ENCODE measurements at places on chromosomes 1 and 21.

GRCh38 chr1:228749765-228750164, 14.5 kb downstream of the RHOU start:
- no peak for DNase-seq

GRCh38 chr1:200198236-200198635, 170.7 kb downstream of the NR5A2 start:
- DNase-seq: no peak

- DNase-seq: no peak
Observed at GRCh38 chr1:72075425-72075824, 206.9 kb downstream of the NEGR1 start.

- no peak for DNase-seq
Observed at GRCh38 chr1:83543222-83543973, 455.5 kb downstream of the TTLL7 start.

DNA sequence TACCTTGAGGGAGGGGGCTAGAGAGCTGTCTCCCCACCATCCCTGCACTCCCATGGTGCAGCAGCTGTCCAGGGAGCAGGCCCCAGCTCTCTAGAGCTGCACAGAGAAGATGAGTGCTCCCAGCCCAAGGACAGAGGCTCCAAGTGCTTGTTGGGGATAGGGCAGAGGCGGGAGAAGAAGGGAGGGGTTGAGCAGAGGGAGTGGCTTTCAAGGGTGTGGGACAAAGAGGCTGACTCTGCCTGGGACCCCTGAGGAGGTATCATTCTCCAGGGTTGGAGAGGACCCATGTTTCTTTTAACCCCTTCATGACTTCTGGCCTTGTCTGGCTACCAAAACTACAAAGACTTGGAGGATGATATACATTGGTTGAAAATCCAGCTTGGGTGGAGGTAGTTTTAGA, 14.6 kb downstream of the FOXD2 start:
- no peak for DNase-seq

- DNase-seq: peak; percentile 41
Observed at GRCh38 chr1:162873671-162874666, 13.0 kb upstream of the CCDC190 start.

DNA sequence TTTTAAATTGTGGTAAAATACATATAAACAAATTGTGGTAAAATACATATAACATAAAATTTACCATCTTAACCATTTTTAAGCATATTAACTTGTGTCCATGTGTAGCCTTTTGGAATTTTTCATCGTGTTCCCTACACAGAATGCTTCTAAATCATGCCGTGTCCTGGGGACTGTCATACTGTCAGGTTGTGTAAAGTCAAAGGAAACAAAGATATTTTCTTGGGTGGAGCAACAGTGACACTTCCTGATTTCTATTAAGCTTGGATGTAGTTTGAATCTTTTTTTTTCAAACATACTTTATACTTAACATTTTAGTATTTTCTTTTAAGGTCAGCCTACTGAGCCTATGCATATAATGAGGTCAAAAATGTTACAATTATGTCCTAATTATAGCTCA, 32.3 kb downstream of the DOP1B start:
- no peak for DNase-seq

- DNase-seq: peak; percentile 47
Observed at GRCh38 chr1:245031041-245031440, 123.7 kb upstream of the KIF26B start.

DNA sequence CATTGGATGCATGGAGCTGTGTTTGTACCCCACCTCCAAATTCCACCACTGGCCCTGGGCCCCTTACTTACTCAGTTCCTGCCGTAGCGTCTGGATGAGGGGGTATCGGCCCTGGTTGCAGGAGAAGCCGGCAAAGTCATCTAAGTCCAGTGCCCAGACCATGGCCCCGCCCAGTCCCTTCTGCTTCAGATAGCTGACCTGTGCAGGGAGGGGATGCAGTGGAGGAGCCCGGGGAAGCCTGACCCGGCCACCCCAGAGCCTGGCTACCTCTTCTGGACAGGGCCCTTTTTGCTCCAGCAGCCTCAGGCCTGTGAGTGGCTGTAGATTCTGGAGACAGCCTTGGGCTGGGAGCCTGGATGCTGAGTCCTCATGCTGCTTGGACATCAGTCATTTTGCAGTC, 11.8 kb downstream of the CHIT1 start:
- DNase-seq: no peak

DNA sequence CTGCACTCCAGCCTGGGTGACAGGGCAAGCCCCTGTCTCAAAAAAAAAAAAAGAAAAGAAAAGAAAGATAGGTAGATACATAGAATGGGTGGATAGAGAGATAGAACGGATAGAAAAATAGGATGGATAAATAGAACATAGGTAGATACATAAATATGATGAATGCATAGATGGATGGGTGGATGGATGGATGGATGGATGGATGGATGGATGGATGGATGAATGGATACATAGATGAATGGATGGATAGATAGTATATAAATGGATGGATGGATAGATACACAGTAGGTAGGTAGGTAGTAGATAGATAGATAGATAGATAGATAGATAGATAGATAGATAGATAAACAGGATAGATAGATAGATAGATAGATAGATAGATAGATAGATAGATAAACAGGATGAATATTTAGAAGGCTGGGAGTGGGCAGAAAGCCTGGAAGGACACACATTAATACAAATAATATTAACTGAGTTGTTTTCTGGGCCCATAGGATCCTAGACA, 87.0 kb downstream of the PDE9A start:
- no peak for DNase-seq
